ENCODE measurements at places on chromosomes 2 and 18.

GRCh38 chr2:190569994-190570755 lies 35.7 kb upstream of the NEMP2 start:
- no peak for DNase-seq

DNA sequence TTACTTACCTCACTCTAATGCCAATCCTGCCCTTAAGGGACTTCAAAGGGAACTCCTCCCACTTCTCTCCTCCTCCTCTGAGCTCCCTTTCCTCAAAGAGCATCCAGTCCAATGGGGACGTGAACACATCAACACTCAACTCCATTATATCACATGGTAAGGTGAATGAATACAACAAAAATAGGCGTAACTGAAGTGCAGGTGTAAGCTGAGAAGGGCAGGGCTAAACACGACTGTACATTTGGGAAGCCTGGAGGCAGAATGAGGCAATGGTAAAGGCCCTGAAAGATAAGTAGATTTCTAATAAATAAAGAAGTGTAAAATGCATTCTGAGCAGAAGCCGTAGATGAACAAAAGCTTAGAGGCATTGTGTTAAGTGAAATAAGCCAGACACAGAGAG lies 226.1 kb upstream of the TRIB2 start:
- DNase-seq: no peak

DNA sequence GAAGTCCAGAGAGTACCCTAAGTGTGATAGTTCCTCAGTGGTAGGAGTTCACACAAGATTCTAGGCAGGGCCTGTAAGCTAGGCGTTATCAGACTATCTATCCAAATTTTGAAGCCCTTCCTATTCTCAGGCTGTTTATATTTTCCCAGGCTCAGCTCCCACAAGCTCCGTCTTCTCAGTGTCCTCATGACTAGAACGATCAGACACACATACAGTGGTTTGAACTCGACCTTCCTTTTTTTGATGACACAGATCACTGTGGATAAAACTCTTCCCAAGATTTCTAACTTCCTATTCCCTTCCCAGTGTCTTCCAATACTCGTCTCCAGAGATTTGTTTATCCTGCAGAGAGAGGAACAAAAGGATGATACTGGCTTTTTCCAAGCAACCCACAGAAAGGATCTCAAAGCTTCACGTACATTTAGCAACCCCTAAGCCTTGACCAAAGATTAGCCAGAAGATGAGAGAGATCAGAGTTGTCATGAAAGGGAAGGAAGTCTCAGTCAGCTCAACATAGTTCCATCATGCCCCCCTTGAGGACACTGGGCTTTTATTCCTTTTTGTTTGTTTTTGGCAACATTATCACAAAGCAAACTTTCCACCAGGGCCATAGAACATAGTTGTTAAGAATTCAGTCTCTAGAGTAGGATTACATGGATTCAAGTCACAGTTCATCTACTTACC lies 42.3 kb upstream of the DOK6 start:
- DNase-seq: no peak

- DNase-seq: no peak
These were observed 199.4 kb upstream of the FN1 start for GRCh38 chr2:215635071-215635787.
